ENCODE measurements at places on chromosomes 7 and 10.

DNA sequence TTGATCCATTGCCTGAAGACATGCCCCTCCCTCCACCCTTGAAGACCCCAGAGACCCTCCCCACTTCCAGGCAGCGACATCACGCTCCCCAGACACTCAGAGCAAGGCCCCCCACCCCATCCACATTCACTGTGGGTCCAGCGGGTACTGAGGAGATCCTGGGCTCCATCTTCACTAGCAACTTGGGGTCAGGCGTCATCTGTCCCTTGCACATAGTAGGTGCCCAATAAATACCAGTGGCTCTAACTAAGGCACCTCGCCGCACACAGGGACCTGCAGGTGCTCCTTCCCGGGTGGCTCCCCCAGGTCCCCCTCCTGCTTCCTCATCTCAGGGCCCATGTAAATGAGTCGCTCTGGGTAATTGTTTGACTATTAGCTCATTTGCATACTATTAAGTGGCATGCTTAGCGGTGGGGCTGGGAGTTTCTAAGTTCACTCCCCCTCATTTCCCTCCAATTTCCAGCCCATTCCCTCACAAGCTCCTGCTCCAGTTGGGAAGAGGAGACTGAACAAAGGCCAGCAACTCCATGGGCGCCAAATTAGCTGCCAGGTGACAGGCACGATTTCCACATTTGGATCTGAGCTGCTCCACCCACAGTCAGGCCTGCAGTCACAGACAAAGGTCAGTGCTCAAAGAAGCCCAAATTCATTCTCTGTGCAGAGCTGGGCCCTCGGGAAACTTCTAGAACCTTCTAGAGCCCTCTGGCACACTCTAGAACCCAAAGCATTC, 29.7 kb downstream of the EBF3 start:
- no peak for DNase-seq

DNA sequence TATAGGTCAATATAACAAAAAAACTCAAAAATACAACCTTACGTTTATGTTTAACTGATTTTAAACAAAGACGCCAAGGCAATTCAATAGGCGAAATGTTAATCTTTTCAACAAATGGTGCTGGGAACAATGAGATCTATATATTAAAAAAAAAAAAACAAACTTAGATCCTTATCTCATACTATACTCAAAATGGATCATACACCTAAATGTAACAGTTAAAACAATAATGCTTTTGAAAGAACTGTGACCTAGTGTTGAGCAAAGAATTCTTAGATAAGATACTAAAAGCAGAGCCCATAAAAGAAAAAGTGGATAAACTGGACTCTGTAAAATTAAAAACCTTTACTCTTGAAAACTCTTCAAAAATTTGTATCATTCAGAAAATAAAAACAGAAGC, 8.6 kb downstream of the TMEM168 start:
- DNase-seq, result no peak

GRCh38 chr10:49219248-49219647, 31.1 kb upstream of the TMEM273 start:
- no peak for DNase-seq

GRCh38 chr7:2299131-2299829, 15.0 kb downstream of the SNX8 start:
- DNase-seq, result no peak

DNA sequence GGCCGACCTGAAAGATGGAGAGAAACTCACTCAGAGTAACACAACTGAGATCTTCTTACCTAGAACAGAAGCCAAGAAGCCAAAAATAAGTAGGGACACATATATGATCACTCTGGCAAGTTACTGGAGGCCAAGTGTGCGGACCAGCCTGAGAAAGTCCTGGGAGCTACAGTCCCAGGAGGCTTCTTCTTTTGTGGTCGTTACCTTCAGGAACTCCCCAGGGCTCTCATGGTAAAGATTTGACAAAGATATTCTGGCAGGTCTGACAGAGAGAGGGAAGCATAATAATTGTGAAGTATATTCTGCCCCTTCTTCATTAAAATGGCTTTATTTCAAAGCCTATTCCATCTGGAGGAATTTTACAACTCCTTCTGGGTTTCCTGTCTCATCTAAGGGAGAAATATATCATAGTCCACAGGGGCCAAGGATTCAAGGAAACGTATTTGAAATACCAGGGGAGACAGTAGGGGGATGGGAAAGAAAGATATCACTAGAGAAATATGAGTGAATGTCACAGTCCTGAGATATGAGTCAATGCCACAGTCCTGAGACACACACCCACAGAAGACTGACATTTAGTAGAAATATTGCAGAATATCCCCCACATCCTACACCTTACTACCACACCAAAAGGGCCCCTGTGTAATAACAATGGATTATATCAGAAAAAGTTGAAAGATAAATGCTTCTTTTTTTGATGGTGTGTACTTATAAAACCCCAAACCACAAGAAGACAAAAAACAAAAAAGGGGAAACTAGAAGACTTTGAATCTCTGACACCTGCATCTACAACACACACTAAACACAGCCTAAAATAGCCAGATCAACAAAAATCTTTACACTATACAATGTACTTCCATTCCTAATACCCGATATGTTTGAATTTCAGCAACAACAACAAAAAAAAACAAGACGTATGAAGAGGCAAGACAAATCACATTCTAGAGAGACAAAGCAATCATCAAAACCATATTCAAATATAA, 594.2 kb upstream of the NRG3 start:
- no peak for DNase-seq
